Hematopoietic multipotent progenitor cell treated with erythropoietin and hydrocortisone succinate and interleukin-3 and kit ligand, for 8 days (in vitro differentiated cells): ENCODE measurements at places on chromosomes 7 and 10.

DNA sequence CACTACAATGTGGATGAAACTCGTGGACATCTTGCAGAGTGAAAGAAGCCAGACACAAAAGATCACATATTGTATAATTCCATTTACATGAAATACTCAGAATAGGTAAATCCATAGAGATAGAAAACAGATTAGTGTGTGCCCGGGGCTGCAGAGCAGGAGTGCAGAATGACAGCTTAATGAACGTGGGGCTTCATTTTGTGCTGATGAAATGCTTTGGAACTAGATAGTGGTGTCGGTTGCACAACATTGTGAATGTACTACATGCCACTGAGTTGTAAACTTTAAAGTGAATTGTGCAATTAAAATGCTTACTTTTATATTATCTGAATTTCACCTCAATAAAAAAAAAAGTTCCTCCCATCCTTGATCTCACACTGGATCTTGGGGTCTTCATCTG lies 31.8 kb upstream of the CARD11 start:
- DNase-seq, result no peak

DNA sequence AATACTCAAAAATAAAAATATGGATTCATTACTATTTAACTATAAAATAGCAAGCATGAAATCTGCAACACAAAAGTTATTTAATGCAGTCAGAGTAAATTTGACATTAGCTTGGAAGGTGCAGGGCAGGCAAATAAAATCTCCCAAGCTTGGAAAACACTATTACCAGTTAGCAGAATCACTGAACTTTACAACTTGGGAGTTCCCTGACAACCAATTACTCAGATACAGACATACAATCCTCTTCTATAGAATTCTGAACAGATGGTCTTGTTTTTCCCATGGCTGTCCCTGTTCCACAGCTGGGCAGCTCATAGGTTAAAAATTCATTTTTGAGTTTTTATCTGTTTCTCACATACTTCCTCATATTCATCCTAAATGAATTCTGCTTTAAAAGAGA lies 1002.6 kb downstream of the SORCS3 start:
- no peak for DNase-seq

- DNase-seq, result no peak
These were observed 396.1 kb downstream of the SFMBT2 start for GRCh38 chr10:7014721-7015120.

DNA sequence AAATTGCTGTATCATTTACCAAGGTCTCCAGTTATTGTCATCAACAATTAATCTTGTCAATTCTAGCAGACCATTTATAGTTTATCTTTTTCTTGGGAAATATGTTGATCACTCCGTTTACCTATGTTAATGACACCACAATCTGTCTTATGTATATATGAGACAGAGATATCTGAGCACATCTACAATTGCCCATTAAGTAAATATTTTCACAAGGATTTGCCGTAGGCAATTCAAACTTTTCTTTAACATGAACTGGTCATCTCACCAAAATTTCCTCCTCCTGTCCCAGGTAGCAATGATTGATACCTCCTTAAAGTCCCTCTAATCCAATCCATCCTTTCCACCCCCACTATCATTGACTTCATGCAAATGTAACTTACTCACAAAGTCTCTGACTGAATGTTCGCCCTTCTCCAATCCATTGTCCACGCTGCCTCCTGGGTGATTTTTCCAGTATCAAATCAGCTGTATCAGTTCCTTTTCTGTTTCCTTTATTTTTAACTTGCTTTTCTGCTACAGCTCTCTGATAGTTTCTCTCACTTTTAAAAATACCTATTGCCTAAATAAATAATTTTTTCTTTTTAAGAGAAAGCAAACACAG lies 138.3 kb downstream of the GNAT3 start:
- DNase-seq, result no peak

DNA sequence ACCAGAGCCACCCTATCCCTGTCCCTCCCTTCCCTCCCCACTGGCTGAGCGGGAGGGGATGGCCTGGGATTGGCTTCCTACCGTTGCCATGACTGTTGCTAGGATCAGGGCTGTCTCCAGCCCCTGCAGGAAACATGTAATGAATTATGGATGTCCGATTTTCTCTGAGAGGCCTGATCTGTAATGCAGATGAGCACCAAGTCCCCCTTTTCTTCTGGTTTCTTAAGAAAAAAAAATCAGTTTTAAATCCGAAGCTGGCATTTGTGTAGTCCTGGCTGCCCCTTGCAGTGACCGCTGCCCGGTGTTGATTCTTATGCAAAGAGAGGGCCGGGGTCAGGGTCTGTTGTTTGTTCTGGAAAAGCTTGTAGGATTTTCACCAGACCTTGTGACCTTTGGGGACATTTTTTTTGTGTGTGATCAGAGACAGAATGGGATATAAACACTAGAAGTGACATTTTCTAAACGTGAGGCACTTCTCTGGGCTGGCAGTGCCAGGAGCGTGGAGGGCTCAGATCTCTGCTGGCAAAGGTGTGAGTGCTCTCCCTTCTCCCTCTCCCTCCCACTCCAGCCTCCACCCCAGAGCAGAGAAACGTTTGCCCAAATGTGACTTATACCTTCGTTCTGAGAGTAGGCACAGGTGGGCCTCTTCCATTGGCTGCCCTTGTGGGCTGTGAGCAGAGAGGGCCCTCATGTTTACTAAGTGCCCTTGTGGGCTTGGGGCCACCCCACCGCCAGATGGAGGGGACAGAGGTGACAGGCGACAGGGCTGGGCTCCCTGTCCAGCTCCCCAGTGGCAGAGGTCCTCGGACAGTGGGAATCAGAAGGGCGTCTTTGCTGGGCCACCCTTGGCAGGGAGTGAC lies 127.5 kb downstream of the DNAJB6 start:
- DNase-seq, result no peak
